ENCODE measurements at places on chromosomes 2 and 18.

- no peak for DNase-seq
Measured at GRCh38 chr2:60555783-60556139, 2.3 kb upstream of the BCL11A start.

- no peak for DNase-seq
Measured at GRCh38 chr18:49183921-49184320, 233.2 kb upstream of the SMAD7 start.

GRCh38 chr2:219054956-219055903 lies 5.5 kb downstream of the IHH start:
- DNase-seq: no peak

- no peak for DNase-seq
Measured at GRCh38 chr2:2015646-2016045, 271.3 kb upstream of the PXDN start.

DNA sequence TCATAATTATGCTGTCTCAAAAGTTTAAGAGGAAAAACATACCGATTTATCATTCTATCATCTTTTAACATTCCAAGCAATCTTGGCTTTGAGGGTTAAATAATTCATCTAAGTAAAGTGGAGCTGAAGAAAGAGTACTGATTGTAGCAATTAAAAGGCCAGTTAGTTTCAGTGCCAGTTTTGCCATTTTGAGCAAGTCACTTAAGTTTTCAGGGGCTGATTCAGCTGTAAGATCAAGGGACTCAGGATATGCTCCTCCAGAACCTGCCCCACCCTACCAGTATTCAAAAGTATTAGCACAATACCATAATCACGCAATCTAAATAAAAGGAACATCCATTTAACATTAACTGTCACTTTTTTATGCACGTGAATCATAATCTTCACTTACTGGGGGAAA lies 1.9 kb downstream of the SS18 start:
- DNase-seq: no peak

DNA sequence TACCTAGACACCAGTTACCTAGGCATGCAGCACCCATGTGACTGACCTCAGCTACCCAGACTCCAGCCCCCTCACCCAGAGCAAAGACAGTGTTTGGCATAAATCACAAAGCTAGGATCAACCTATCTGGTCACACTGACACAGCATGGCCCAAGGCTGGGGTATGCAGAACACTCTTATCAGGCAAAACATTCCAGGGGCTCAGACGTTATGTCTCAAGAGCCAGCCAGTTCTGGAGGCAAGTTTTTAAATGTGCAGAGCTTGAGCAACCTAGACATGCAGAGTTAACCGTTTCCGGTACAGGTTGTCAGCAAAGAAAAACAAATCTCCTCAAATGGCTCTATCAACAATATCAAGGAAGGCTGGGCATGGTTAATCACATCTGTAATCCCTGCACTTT lies 92.8 kb downstream of the AP1S3 start:
- DNase-seq: no peak

GRCh38 chr18:10376731-10377130 lies 77.7 kb upstream of the APCDD1 start:
- no peak for DNase-seq

DNA sequence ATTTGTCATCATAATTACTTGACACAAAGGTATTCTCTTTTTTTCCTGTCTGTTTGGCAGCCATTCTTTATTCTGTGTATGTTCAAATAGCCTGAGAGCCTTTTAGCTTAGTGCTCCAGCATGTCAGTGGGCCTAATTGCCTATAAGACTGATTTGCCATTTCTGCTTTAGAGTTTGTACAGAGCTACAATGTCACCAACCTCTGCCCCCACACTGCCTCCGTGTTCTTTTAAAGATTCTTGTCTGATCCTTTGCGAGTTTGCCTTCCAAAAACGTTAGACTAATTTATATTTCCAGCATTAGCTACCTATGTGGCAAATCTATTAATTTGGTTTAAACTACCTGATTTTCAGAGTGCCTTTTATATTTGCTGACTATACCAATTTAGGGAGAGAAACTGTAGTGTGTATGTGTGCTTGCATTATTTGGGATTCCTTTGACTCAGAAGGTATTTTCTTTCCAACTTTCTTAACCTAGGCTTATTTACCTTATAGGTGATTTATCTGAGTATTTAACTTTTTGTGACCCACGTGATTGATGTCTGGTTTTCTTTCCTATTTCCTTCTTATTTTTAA lies 70.8 kb downstream of the FAM117B start:
- no peak for DNase-seq

DNA sequence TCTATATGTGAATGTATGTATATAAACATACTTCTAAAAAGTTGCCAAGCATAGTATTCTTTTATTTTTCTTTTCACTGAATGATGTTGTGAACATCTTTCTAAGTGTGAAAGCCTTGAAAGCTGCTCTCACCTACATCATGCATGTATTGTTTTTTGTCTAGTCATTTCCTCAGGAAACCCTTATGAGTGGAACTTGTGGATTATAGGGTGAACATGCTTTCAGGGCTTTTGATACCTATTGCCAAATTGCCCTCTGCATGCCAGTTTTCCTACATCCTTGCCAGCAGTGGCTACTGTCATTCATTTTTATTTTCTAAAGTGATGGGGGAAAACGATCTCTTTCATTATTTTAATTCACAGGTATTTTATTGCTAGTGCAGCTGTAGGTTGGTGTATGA lies 78.3 kb downstream of the ADAM23 start:
- no peak for DNase-seq

- DNase-seq: no peak
Measured at GRCh38 chr2:12076810-12077209, 330.4 kb downstream of the LPIN1 start.

GRCh38 chr2:100417711-100418124 lies 250 bp upstream of the CHST10 start:
- no peak for DNase-seq

DNA sequence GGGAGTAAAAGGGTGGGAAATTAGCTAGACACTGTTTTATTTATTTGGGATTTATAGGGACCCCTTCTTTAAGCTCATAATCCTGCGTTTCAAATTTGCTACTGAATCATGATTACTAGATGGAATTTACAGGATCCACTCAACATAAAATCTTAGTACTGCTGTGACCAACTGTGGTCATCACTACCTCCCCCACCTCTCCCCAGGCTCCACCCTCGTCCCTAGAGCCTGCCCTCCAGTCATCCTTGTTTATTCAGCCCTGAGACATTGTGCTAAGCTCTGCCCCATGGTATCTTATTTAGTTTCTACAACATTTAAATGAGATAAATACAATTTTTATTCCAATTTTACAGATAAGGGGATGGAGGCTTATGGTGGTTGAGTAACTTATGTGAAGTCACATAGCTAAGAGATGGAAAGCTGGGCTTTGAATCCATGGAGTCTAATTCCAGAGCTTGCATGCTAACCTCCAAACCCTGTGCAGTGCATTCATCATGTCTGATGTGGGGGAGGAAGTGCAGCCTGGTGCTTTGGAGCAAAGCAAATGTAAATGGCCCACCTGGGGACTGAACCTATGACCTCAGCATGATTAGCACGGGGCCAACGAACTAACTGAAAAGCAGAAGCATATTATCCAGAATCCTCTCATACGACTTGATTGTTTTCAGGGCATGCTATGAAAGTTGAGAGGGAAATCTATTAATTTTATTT lies 502.4 kb downstream of the TMEM182 start:
- DNase-seq: no peak

GRCh38 chr2:6392966-6393365 lies 472.7 kb downstream of the CMPK2 start:
- DNase-seq: no peak

DNA sequence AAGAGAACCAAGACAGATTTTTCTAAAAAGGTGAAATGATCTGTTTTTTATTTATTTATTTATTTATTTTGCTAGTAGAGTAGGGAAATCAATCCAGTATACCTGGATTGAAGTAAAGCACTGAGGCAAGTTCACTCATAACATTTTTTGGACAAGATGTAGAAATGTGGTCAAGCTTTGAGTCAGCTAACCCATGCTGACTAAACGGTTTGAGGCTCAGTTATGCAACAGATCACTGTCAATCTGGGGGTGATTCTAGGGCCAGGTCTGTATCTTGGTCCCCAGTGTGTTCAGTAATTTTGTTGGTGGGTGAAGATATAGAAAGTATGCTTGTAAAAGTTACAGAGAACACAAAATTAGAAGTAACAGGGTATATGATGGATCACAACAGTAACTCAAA lies 60.2 kb downstream of the RMDN2 start:
- DNase-seq: peak; percentile 19

DNA sequence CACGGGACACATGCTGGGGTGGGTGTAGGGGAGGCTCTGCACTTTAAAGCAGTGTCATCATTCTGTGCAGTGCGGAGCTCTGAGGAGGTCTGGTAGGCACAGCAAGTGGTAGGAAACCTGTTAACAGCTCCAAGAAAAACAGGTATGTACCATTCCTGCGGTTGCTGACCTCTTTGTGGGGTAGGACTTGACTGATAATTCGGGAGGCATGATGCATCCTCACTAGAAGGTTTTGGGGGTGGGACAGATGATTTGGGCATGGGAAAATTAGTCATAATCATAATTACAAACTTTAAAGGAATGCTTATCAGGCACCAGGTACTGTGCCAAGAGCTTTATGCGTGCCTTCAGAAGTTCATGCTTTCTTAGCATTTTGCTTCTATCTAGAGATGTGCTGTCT lies 9.7 kb downstream of the DOK1 start:
- peak; percentile 74 for DNase-seq

- DNase-seq: no peak
Measured at GRCh38 chr2:240269886-240270285, 129.4 kb upstream of the OTOS start.

DNA sequence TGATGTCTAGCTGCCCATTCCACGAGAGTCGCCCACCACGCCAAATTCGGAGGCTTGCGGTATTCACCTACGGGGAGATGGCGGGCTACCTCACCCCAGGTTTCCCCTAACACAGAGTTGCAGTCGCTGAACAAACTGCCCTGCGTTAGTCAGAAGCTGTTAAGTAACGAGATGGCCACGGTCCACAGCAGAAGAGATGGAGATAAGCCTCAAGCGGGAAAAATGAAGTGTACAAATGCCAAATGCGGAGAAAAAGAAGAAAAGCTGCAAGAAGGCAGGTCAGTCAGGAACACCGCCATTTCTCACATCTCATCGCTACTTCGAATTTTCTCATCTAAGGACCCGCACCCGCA lies 425 bp downstream of the ASB3 start:
- peak; percentile 25 for DNase-seq

GRCh38 chr18:77105028-77105427 lies 27.6 kb downstream of the MBP start:
- DNase-seq: no peak

GRCh38 chr2:241108271-241109209 lies 6.5 kb upstream of the MTERF4 start:
- no peak for DNase-seq

DNA sequence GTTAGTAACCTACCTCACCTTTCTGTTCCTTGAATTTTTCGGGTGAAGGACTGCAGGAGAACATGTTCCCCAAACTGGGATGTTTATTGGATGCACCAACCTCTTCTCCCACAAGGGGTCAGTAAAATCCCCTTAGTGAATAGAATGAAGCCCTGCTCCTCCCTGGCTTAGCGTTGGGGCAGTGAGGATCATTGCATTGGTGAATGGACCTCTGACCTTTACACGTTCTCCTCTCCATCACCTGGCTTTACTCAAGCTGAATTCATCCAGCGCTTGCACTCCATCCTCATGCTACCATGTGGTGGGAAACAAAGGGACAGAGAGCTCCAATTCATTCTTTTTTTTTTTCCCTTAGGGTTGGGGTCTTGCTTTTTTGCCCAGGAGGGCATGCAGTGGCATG lies 157.2 kb downstream of the MIB1 start:
- peak; percentile 4 for DNase-seq

DNA sequence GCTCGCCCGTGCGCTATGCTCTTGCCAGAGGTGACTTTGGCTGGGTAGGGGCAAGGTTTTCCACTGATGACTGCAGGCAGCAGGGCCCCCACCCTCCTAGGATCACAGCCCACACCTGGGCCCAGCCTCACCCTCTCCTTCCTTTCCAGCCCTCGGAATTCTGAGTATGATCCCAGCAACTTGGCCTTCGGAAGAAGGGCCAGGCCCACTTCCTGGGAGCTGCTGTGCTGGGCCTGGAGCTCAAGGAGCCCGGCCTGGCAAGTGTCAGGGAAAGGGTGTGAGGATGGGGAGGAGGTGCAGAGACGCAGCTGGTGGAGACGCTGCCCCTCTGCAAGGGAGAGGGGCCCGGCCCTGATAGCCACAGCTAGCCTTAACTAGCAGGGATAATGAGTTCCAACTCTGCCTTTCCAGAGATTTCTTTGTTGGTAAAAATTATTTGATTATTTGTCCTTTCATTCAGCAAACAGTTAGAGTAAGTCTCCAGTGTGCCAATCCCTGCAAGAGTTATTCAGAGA lies 1.7 kb upstream of the CNDP1 start:
- no peak for DNase-seq

- no peak for DNase-seq
Measured at GRCh38 chr18:56391931-56392590, 246.3 kb downstream of the TXNL1 start.
